Stimulated activated CD4-positive, alpha-beta T cell treated with anti-CD3 and anti-CD28 coated beads, Interleukin-15, amount 100 ng/mL, for 1 hour (primary cell): ENCODE measurements at places on chromosomes 7 and 10.

DNA sequence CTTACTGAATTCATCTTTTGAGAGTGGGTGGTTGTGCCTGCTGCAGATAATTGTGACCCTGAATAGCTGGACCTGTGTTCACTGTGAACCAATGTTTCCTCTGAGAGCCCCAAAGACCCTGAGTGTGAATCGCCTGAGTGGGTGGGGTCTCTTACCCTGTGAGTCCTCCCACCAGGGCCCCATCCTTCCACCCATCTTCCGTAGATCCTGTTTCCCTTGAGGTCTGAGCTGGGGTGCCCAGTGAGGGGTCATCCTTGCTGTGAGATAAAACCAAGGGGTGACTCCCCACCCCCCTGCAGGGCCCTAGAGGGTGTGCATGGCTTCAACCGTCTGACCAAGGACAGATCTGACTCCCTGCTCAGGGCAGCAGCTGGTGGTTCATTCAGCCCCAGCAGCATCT lies 78.0 kb upstream of the ZNF479 start:
- DNase-seq: no peak

GRCh38 chr7:156131881-156132280 lies 319.6 kb upstream of the SHH start:
- no peak for DNase-seq

DNA sequence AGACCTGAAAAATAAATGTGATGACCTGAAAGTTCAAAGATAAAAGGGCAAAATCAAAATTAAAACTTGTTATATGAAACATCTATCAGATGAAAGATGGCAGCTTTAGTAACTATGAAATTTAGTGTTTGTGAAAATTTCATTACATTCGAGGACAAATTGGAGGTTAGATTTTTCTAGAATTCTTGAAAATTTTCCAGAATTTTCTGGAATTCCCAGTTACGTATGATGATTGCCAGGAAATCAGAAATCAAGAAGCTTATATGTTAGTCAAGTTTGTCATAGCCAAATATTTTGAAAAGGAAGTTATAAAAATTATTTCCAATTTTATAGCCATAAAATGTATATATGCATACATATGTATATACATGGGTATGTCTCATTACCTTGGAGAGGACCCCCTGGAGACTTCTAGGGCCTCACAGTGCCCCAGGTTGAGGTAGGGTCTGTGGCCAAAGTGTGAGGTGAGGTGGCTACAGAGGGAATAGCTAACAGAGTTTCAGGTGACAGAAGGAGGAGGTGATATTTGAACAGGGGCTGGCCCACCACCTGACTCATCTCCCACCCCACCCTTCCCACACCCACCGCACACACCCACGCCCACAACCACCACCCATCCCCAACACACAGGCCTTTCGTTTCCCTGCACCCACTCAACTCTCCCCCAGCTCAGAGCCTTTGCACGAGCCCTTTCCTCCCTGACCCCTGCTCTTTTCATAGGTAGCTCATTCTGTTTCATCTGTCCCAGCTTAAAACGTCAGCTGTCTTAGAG lies 21.5 kb downstream of the C10orf105 start:
- DNase-seq: no peak

DNA sequence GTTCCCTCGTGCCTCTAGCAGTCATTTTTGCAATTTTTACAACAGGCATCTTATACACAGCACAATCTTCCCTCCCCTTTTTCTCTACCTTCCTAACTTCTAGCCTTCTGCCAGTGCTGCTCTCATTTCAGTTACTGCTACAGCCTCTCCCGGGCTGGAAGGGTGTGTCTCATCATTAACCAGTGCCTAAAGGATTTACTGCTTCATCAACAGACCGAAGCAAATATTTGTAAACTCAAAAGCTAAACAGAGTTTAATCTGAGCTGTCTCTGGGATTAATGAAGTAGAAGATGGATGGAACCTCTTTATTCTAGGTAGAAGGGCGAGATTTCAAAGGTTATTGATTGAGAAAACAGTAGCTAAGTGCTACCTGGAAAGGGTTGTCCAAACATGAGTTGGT lies 94.3 kb downstream of the PRPF18 start:
- DNase-seq: no peak

DNA sequence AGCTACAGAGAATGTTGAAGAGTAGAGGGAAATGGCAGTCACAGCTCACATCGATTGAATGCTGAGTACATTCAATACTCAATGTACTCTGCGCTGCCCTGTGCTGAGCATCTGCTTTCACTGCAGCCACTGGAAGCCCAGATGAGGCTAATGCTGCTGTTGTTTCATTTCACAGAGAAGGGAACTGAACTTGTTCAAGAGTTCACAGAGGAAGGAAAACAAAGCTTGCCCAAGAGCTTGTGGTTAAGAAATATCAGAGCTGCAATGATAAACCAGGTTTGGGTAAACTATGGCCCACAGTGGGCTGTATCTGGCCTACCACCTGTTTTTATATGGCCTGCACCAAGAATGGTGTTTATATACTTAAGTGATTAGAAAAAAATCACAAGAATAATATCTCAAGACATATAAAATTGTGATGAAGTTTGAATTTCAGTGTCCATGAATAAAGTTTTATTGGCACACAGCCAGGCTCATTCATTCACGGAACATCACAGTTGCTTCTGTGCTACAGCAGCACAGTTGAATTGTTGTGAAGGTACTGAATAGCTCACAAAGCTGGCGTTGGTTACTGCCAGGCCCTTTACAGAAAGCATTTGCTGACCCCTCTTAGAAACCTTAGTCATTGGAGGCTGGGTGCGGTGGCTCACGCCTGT lies 64.1 kb downstream of the CFAP58 start:
- no peak for DNase-seq

DNA sequence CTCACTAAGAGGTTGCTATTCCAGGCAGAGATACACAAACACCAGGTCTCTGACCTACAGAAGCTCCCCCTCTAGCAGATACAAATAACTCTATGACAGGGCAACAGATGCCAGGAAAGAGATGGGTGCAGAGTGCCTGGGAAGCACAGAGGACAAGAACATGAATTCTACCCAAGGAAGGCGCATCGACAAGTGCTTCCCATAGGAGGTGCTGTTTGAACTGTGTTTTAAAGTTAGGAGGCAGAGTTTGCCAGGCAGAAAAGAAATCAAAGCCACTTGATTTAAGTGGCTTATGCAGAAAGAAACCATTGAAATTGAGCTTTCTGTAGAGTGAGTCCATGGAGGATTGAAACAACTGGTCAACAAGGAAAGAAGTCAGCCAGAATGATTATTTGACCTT lies 35.3 kb upstream of the EGR2 start:
- no peak for DNase-seq

GRCh38 chr10:73506491-73506890 lies 10.7 kb upstream of the PPP3CB start:
- no peak for DNase-seq

- no peak for DNase-seq
Measured at GRCh38 chr10:50316695-50317648, 65.7 kb upstream of the ASAH2 start.

DNA sequence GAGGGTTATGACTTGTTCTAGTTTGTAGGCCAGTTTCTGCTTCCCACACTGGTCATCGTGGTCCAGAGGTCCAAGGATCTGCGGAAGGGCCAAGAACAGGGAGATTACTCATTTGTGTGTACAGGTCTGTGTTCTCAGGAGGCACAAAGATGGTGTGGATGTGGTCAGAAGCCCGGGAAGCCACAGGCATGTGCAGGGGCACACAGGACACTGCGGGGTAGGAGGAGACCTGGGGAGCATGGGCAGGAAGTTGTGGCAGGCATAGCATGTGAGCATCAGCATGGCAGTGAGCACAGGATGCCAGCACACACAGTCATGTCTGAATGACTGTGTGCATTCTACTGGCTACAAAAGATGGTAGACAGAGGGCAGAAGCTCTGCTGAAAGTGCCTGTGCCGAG lies 445.8 kb downstream of the PLXNA4 start:
- DNase-seq: no peak

- DNase-seq: no peak
Measured at GRCh38 chr10:11447586-11447985, 163.9 kb downstream of the USP6NL start.

DNA sequence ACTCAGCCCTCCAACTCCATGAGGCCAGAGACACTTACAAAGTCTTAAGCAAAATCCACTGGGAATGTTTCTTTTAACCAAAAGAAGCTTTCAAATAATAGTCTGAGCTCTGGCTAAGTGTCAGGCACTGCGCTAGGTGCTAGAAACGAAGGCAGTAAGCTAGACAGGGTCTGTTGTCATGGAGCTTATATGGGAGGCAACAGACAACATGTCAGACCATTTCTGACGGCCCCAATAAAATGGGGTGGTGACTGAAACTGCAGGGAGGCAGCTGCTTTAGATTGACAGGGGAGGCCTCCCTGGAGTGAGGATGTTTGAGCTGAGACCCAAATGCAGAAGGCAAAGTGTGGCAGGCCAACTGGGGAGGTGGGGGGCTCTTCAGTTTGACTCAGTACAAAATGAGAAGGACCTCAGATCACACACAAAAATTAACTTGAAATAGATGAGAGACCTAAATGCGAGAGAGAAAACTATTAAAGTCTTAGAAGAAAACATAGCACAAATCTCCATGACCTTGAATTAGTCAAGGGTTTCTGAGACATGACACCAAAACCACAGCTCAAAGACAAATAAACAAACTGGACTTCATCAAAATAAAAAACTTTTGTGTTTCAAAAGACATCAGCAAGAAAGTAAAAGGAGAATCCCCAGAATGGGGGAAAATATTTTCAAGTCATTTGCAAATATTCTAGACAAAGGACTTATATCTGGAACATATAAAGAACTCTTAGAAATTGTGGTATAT lies 40.6 kb downstream of the SH3PXD2A start:
- DNase-seq: no peak

GRCh38 chr7:44212581-44213184 lies 11.9 kb downstream of the YKT6 start:
- no peak for DNase-seq

DNA sequence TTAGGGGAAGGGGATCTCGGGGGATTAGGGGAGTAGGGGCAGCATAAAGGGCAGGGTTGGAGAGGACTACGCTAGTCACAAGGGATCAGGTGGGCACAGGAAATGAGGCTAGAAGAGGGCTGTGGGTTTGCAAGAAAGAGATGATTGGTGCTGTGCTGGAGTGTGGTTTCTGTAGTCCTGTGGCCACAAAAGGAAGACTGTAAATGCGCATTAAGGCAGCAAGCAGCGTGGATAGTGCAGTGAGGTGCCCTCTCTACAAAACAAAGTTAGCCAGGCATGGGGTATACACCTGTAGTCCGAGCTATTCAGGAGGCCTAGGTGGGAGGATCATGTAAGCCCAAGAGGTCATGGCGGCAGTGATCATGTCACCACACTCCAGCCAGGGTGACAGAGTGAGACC lies 212.1 kb downstream of the MLLT10 start:
- DNase-seq: no peak

DNA sequence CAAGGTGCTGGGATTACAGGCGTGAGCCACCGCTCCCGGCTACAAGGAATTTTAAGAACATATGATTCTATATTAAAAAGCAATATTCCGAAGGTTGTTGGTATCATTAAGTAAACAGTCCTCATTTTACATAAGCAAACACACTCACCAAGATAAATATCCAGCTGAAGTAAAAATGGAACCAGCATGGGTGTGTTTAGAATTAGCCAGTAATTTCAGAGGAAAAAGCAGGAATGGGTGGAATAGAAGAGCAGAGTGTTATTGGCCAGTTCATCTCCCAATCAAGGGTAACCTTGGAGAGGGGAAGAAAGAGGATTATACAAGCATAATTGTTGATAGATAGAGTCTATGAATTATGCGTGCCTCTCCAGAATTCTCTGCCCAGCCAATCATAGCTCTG lies 31.7 kb upstream of the MAT1A start:
- no peak for DNase-seq

GRCh38 chr7:36278620-36279172 lies 111.0 kb upstream of the ANLN start:
- no peak for DNase-seq

GRCh38 chr10:124296813-124297788 lies 121.6 kb downstream of the OAT start:
- no peak for DNase-seq
